ENCODE measurements at places on chromosomes 2 and 18.

DNA sequence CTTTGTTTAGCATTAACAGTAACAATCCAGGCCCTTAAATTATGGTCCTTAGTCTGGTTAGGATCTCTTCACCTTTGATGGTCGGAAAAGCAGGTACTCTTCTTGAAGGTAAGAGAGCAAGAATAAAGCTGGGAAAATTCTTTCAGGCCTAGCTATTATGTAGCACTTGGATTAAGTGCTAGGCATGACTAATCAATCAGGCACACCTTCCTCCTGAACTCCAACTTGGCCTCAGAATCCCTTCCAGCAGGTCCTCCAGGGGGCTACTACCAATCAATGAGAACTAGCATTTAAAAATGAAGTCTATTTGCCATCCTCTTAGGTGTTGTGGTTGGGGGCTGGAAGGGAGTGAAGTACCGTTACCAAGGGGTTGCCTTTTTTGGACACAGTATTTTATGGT, 3.7 kb downstream of the SMYD1 start:
- DNase-seq = no peak

- DNase-seq = no peak
Observed at GRCh38 chr2:25664183-25664964, 9.0 kb downstream of the DTNB start.

DNA sequence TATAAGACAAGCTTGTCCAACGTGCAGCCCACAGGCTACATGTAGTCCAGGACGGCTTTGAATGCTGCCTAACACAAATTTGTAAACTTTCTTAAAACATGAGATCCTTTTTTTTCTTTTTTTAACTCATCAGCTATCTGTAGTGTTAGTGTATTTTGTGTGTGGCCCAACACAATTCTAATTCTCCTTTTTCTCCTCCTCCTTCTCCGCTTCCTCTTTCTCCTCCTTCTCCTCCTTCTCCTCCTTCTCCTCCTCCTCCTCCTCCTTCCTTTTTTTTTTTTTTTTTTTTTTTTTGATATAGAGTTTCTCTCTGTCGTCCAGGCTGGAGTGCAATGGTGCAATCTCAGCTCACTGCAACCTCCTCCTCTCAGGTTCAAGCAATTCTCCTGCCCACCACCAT, 39.3 kb upstream of the GTF2A1L start:
- DNase-seq = no peak

GRCh38 chr18:75391279-75392225, 36.0 kb downstream of the SMIM21 start:
- no peak for DNase-seq

GRCh38 chr18:21363348-21363747, 121.3 kb downstream of the GREB1L start:
- no peak for DNase-seq

- DNase-seq = no peak
Observed at GRCh38 chr18:3468066-3468705, 18.2 kb downstream of the TGIF1 start.

GRCh38 chr2:218128781-218129457, 3.1 kb downstream of the CXCR2 start:
- no peak for DNase-seq

- DNase-seq = no peak
Observed at GRCh38 chr18:32442575-32442974, 28.1 kb downstream of the GAREM1 start.

GRCh38 chr2:217431577-217432269, 571.1 kb downstream of the TNS1 start:
- DNase-seq = no peak

DNA sequence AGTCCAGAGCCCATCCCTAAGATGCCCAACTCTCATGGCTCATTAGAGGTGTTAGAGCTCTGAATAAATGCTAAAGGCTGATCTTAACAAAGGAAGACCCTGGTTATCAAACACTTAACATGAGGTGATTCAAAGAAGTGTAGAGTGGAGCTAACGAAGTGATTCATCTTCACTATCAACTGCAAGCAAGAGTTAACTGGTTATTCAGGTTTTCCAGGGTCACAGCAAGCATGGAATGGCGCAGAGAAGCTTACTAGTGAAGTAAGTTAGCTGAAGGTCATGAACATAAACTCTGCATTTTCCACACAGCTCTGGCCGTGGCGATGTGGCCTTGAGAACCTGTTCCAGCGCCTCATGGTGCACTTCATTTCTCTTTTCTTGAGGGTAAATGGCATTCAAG, 17.0 kb downstream of the RND3 start:
- DNase-seq = no peak

- DNase-seq = no peak
Observed at GRCh38 chr2:219576505-219577388, 4.6 kb downstream of the INHA start.

GRCh38 chr2:45578056-45578843, 32.8 kb downstream of the SRBD1 start:
- peak; percentile 68 for DNase-seq

- peak; percentile 63 for DNase-seq
Observed at GRCh38 chr18:3595369-3596273, 145.6 kb downstream of the TGIF1 start.

- DNase-seq = no peak
Observed at GRCh38 chr2:233689501-233689900, 3.2 kb upstream of the UGT1A6 start.

DNA sequence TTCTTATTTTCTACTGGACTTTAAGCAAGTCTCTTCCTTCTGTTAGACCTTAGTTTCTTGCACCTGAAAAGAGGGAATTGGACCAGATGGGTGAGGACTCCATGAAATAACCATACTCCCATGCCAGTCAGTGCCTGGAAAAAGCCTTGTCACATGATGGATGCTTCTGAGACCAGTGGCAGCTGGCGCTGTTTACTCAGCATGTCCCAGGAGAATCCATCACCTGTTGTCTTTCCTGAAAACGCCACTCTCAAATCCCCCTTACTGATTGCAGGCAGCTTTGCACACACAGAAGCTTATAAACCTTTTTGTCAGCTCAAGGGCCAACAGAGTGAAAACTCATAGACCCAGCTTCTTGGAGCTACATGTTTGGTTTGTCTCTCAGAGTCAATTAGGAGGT, 117.6 kb downstream of the POLE4 start:
- no peak for DNase-seq

GRCh38 chr2:60958361-60958760, 59.2 kb upstream of the PEX13 start:
- no peak for DNase-seq

DNA sequence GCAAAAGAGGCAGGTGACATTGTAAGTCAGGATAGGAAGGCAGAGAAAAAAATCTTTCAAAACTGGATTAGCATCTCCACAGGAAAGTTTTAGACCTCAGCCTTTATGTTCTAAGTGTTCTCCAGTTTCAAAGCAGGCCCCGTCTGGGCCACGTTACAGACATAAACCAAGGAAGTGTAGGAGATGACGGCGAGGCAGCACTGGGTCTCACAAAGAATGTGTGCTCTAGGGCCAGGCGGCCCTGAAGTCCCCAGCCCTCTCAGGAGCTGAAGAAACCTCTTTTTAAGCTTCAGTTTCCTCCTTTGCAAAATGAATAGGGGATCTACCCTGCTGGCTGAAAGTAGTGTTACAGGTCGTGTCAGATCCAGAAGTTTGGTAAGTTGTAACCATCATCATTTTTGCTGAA, 81.7 kb downstream of the SPRED2 start:
- DNase-seq = peak; percentile 19

DNA sequence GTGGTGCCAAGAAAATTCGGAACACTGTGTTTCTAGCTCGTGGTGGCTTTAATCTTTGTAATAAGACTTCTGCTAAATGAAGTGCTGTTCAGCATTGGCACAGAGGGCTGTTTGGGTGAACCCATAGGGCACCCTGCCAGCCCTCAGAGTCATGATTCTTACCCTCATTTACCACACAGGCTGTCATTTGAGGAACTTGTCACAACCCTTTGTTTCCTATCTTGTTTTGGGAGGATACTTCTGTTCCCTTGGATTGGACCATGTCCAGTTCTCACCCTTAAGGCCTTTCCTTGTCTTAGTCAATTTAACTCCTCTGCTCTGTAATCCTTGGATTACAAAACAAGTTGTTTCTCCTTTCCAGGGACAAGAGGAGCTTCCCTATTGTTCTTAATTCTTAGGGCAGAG, 225.7 kb downstream of the MTX2 start:
- DNase-seq = no peak

DNA sequence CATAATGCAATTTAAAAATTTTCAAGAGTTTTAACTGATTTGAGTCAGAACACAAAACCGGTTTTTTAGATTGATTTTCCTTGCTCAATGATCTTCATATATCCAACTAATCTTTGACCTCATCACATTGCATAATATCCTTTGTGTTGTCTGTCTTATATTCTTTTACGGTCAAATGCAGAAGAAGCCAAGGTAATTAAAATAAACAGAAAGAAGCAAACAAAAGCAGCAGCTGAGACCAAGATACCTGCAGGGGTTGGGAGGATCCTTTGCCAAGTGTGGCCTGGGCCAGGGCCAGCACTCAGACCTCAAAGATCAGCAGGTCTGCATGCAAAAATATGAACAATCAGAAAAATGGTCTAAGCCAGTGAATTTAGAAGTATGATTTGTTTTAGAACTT, 428.9 kb upstream of the NETO1 start:
- no peak for DNase-seq

DNA sequence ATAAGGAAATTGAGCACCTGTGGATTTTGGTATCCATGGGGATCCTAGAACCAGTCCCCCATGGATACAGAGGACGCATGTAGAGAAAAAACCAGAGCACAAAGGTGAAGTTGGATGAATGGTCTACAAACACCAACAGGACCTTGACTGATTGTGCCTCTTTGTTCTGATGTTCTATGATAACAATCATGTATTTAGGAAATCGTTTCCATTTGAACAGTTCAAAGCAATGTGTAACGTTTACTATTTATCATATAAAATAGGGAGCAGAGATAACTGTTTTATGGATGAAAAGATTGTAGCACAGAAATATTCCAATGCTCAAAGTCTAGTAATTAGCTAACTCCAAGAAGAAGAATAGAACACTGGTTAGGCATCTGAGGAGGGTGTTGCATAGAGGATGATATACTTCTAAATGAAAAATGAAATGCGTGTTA, 116.3 kb upstream of the FN1 start:
- no peak for DNase-seq

- DNase-seq = peak; percentile 23
Observed at GRCh38 chr2:101133492-101134100, 17.6 kb downstream of the TBC1D8 start.

- no peak for DNase-seq
Observed at GRCh38 chr18:62881509-62882016, 166.2 kb downstream of the PHLPP1 start.

DNA sequence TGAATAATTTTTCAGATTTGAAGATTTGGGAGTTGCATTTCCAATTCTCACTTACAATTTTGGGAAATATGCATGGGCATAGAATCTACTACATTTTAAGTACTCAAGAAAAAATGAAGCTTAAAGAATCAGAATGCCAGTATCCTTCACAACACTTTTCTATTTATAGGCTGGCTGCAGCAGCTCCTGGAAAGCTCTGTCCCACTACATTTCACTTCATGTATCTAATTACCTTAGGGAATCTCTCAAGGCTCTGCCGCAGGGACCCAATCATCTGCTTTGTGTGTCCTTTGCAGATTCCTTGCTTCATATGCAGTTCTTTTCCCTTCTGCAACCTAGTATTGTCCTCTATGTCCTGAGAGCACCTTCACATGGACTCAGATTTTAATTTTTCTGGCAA, 102.9 kb downstream of the NUP35 start:
- no peak for DNase-seq

DNA sequence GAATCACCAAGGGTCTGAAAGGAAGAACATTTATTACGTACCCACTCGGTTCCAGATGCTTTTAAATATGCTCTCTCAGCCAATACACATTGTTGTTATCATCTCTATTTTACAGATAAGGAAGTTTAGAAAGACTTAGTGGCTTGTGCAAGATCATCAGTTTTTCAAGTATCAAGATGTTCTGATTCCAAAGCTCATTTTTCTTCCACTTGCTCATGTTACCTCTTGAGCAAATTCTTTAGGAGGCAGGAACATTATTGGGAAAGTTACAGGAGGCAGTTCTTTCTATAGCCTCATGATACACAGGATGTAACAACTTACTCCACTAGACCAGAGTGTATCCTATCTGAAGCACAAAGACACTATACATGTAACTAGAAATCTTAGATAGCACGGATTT, 65.0 kb upstream of the MMADHC start:
- DNase-seq = no peak

GRCh38 chr2:1799174-1799573, 54.9 kb upstream of the PXDN start:
- no peak for DNase-seq

GRCh38 chr2:152701198-152701597, 16.1 kb downstream of the PRPF40A start:
- no peak for DNase-seq

DNA sequence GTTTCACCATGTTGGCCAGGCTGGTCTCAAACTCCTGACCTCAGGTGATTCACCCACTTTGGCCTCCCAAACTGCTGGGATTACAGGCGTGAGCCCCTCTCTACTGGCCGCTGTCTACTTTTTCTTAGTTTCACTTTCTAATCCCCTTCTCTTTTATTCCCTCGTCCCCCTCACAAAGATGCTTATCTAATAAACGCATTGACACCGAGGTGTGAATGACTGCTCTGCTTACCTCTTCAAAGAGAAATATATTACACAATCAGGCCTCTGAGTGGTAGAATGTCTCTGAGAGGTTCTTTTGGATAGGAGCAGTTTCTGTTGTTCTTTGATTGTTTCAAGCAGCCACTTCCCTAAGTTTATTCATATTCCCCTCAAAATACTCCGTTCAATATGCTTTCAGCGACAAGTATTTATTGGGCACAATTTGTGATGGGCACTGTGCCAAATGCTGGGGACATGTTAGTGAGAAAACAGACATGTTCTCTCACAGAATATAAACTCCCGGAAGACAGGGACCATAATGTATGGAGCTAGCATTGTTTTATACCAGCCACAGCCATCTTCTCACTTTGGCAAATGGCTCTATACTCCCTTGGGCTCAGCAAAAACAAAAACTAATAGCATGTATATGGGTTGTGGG, 34.7 kb upstream of the RAPH1 start:
- DNase-seq = peak; percentile 15

- no peak for DNase-seq
Observed at GRCh38 chr2:187982668-187983067, 309.0 kb upstream of the GULP1 start.

DNA sequence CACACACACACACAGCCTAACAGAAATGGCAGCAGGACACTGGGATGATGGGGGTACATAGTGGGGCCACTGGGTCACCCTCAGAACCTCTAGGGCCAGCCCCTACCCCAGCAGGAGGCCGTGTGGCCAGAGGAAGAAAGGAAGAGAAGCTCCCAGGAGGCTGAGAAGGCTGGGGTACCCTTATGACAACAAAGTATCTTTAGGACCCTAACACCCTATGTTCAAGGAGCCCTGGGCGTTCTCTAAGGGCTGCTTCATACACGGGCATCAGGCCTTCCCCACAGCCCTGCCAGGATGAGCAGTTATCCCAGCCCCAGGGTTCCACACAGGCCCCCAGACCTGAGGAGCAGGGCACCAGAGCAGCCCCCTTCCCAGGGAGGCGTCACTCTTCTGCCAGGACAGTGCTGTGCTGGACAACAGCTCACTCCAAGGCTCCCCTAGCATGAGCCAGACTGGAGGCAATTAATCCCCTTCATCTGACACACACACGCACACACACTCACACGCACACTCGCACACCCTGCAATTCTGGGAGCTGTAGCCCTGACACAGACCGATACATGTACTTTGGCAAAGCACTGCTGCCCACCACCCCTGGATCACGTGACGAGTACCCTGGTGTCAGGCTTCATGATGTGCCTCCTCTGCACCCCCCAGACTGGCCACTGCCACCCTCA, 163.6 kb downstream of the TNS1 start:
- DNase-seq = no peak

GRCh38 chr2:158047156-158047611, 54.5 kb upstream of the UPP2 start:
- DNase-seq = no peak
